Hematopoietic multipotent progenitor cell (in vitro differentiated cells): ENCODE measurements at places on chromosomes 1 and 21.

DNA sequence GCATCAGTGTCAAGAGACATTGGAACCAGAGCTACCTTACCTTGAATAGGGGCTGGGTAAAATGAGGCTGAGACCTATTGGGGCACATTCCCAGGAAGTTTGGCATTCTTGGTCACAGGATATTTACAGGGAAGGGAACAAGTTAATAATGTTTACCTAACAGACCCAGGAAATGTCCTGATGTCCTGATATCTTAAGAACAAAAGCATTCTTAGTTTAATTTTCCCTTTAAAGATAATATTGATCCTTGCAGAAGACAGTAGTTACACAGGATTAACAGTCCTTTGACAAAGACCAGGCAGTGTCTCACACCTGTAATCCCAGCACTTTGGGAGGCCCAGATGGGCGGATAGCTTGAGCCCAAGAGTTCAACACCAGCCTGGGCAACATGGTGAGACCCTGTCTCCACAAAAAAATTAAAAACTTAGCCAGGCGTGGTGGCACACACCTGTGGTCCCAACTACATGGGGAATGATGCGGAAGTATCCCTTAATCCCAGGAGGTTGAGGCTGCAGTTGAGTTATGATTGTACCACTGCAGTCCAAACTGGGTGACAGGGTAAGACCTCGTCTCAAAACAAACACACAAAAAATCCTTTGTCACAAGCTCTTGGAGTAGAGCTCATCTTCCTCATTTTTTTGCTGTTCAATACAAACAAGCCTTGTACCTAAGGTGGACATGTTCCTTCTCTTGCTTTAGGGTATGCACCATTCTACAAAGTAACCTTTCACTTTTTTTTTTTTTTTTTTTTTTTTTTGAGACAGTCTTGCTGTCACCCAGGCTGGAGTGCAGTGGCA lies 1.3 kb upstream of the TOMM20 start:
- DNase-seq: no peak

DNA sequence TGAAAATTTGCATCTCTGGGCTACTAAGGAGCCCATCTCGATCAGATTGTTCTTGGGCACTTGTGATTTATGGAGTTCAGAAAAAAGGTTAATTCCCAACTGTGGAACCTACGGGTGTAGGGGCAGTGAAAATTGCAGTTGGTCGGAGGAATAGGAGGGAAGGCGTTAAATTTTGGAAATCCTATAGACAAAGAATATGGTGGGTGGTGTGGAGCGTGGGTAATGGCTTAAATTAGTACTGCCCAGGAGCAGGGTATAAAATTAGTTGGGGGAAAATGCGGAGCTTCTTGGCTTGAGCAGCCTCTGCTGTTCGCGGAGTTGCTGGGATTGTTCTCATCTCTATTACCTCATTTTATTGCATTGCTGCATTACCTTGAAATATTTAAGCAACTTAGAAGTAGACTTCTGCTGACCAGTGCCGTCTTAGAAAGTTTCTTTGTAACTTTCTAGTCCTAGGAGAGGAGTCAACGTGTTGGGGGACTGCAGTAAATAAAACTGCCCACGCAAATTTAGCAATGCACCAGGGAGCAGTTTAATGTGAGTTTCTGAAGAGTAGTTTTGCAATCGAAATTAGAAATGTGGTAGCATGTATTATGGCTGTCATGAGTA lies 514 bp downstream of the S1PR1 start:
- peak; percentile 33 for DNase-seq

- DNase-seq: no peak
Measured at GRCh38 chr1:33623811-33624210, 151.4 kb downstream of the ZSCAN20 start.

GRCh38 chr1:210764536-210764935 lies 369.4 kb downstream of the KCNH1 start:
- no peak for DNase-seq

- DNase-seq: no peak
Measured at GRCh38 chr1:100959502-100960060, 63.7 kb downstream of the SLC30A7 start.

DNA sequence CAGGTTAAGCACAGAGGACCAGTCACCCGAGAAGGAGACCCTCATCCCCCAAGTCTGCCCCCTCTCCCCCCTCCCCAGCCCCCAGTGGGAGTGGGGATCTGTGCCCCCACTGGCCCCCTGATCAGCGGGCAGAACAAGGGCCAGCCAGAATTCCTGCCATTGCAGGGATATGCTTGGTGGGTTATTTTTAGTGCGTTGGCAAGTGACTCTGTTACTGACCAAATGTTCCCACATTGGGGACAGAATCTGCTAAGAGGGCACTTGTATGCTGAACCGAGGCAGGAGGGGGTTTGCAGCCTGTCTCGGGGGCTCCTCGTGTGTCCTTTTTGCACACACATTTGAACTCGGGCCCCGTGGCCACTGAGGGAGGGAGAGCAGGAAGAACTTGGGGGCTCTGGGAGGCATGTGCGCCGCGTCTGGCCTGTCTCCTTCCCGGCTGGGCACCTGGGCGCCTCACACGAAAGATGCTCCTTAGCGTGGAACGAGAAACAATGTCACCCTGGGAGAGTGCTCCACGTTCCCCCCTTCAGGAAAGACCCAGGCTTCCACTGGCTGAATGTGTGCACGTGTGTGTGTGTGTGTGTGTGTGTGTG lies 66.4 kb upstream of the CASZ1 start:
- no peak for DNase-seq

DNA sequence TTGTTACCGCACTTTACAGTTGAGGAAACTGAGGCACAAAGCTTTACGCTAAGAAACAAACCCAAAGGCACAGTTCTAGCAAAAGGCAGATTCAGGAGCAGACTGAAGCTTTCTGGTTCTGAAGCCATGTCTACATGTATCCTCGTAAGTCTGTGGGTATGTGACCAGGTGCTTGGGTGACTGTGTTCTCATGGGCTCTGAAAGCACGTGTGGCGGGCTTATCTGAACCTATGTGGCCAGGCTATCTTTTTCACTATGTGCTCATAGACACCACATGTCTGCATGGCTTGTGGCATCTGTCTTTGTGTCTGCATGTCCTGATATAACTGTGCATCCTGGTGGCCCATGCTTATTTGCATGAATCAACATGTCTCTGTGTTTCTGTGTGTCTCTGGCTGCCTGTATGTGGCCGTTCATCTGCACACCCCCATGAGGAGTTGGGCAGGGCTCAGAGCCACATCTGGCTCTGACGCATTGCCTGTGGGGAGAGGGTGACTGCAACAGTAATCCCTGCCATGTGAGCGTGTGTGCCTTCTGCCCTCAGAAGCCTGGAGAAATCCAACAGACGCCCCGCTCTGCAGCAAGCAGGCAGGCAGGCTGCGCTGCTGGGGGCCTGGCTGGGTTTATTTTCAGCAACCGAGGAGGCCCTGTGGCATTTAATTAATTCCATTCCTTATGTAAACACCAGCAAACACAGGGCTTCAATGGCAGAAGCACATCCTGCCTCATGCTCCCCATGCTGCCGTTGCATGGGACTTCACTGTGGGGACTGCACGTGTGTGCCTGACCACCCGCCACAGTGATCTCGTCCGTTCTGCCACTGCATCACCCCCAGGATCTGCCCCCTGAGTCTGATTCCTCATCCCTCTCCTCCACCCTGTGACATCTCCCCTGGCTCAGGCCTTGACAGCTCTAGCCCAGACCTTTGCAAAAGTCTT lies 115.4 kb downstream of the TRABD2B start:
- DNase-seq: no peak

DNA sequence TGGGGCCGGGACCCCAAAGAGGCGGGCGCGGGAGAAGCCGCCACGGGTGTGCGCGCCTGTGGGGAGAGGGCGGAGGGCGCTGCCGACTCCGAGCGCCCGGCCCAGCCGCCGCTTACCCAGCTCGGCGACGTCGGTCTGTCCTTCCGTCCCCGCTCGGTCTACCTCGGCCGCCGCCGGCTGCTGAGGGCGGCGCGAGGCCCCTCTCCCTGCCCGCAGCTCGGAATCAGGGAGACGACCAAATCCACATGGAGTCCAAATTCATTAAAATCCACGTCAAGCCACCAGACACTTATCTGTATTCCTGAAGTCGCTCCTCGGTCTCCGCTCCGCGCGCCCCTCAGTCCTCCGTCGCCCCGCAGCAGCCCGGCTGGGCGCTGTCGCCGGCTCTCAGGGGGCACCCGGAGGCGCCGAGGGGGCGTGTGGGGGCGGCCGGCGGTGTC lies 637 bp downstream of the PLXNA2 start:
- no peak for DNase-seq

GRCh38 chr1:58746757-58747156 lies 37.1 kb downstream of the JUN start:
- DNase-seq: no peak

DNA sequence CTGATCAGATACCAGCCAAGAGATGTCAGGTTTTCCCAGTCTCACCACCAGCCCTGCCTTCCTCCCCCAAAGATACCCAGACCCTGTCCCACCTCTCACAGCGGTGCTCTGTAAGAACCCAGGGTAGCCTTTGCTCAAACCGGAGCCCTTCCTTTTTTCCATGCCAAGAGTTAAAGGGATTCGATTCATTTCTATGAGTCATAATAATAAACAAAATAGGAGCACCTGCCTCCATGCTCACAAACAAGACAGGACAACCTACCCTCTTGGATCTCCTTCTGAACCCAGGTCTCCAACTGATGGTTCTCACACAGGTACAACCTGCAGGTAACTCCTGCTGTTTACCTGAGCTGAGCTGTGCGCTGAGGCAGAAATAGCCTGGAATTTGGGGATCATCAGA lies 5.9 kb upstream of the ATP1A2 start:
- no peak for DNase-seq

- no peak for DNase-seq
Measured at GRCh38 chr21:43355266-43355924, 71.5 kb downstream of the SIK1 start.
